ENCODE measurements at places on chromosomes 1 and 21. TPM values are rescaled to one million over a fixed set of nuclear protein-coding genes. Genes with fewer than 3 reads are reported as not detected.

The UBE2J2 gene
- 27.6 TPM for total RNA-seq

The SRSF10 gene
- 31.1 TPM for total RNA-seq

The GRHL3 gene
- total RNA-seq: 0.40 TPM

The NBPF26 gene
- 13.9 TPM for total RNA-seq

The FCN3 gene
- 101 TPM for total RNA-seq

The SLFNL1 gene
- not detected for total RNA-seq

The WNT2B gene
- total RNA-seq: 0.40 TPM

The MSH4 gene
- 0.08 TPM for total RNA-seq

The PACC1 gene
- total RNA-seq: 1.2 TPM

The RGS2 gene
- 3.0 TPM for total RNA-seq

The NPHS2 gene
- total RNA-seq: not detected

The NAV1 gene
- 4.6 TPM for total RNA-seq

- DNase-seq: no peak
Observed at GRCh38 chr1:205216588-205216987, 5.1 kb upstream of the DSTYK start.

GRCh38 chr1:27725374-27726172, at the start of gene FAM76A:
Gene FAM76A, plus strand, starts transcription at chr1:27725961. Its CDS starts 120 bp downstream, at chr1:27726081.
- peak; percentile 100 for DNase-seq

DNA sequence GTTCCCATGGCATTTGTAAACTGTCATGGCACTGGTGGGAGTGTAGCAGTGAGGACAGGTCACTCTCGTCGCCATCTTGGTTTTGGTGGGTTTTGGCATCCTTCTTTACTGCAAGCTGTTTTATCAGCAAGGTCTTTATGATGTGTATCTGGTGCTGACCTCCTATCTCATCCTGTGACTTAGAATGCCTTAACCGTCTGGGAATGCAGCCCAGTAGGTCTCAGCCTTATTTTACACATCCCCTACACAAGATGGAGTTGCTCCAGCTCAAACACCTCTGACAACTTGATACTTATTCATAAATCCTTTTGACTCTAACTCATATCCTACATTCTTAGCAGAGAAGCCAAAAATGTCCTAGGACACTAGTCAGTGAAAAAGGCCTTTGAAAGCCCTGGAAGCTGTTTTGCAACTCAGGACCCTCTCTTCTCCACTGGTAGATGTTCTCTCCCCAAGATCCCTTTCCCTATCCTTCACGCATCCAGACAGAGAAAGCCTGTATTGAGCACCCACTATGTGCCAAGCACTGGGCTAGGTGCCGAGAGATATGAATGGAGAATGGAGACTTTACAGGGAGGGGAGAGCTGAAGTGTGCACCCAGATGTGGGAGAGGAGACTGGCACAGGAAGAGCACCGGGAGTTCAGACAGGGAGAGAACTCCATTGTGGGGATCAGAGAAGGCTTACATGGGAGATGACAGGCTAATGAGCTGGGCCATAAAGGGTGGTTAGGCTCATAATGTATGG, 6.7 kb upstream of the CSRP1 start:
- no peak for DNase-seq

GRCh38 chr1:115116512-115116911, 27.2 kb upstream of the TSPAN2 start:
- DNase-seq: no peak

GRCh38 chr21:35164971-35165483, 115.9 kb upstream of the RUNX1 start:
- DNase-seq: no peak

DNA sequence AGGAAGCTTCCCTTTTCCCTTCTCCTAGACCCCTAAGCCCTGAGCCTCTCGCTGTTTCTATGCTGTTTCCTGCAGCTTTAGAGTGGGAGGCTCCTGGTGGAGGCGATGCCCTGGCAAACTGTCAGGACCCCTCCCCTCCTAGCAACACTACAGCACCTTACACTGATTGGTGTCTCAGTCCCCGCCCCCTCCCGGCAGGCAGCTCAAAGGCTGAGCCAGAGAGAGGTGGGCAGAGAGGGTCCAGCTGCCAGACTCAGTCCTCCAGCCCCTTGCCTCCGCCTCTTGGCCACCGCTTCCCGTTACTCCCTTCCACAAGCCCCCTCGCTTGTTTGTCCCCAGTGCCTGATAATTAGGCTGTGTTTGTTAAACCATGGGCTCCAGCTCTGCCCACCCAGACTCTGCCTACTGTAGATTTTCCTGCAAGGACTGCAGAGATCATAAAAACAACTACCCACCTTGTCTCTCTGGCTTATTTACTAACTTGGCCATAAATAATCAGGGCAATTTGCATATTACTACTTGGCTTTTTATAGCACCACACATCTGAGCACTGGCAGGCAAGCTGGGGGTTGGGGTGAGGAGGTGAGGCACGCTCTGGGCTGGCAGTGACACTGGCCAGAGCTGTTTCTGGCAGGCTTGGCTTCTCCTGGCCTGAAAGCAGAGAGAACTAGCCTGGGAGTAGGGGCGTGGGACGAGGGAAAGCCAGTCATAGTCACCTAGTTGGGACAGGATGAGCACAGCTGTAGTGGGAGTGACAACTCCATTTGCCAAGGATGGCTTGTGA, 107.5 kb downstream of the CSMD2 start:
- DNase-seq: no peak

GRCh38 chr1:93603601-93604000, 78.0 kb downstream of the BCAR3 start:
- DNase-seq: no peak

GRCh38 chr1:7229696-7230631, 444.7 kb downstream of the CAMTA1 start:
- DNase-seq: no peak

DNA sequence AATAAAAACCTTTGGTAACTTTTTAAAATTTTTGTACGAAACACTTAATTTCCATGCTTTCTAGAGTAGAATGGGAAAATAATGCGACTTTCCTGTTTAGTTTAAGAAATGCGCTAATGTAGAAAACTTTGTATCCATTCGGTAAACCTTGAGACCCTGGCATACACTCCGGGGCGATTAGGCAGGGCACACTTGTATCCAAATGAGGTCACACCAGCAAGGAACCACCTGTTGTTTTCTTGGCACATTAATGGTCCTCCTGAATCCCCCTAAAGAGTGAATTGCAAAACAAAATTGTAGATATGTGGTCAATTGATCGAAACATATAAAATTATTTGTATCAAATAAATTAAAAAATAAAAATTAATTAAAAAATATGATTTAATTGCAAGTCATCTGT, 25.2 kb downstream of the CHODL start:
- DNase-seq: no peak

GRCh38 chr1:231138236-231138635, 23.6 kb upstream of the TRIM67 start:
- no peak for DNase-seq

- DNase-seq: no peak
Observed at GRCh38 chr1:27795601-27796000, 22.6 kb downstream of the STX12 start.

DNA sequence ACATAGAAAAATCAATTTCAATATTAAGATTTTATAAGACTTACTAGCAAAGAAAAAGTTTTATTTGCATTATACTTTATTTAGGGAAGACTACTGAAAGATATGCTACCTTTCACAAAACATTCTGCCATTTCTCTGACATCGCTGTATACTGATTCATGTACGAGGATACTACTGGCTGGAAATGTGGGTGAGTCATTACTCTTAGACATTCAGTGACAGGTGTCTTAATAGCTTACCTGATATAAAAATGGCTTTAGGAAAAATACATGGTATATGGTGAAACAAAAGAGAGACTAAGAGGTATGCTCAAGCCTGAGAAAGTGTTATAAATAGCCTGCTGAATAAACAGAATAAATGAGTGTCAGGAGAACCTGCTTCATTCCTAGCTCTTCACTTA, 73.0 kb upstream of the EXO1 start:
- no peak for DNase-seq

GRCh38 chr1:229557913-229558414, 543 bp downstream of the ABCB10 start:
- DNase-seq: peak; percentile 67

DNA sequence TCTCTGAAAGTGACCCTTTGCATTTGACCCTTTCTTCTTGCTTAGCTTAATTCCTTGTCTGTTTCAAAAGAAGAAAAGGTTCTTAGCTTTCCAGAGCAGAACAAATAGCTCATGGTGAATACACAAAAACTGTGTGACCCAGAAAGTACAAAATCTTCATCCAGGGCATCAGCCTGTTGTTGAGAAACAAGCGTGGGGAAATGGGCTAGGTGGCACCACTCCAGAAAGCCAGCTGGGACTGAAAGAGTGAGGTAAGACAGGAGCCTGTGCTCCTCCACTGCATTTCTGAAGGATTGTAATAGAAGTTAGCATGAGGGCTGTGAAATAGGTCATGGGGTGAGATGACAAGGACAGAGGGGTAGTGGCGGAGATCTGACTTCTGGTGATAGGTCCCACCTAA, 45.8 kb downstream of the CYP2J2 start:
- peak; percentile 78 for DNase-seq

DNA sequence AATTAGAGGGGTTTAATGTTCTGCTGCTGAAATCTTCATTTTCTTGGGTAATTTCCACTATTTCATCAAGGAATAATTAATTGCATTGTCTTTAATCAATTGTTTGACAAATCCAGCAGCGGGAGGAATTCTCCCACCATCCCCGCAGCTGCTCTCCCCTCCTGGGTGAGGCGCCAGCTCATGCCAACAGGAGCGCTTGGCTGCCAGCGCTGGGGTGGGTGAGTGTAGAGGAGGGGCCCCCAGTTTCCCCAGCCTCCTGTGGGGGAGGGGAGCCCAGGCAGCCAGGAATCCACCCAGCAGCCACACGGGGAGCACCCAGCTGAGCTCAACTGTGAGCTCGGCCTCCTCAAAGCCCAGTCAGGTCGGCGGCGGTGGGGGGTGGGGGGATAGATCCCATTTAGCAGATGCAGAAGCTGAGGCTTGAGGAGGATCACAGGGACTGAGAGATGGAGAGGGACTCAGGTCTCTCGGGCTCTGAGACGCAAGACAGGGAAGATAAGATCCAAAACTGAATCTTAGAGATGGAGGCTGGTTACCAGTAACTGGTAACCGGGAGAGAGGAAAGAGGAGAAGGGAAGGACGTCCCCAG, 46.5 kb downstream of the FOXO6 start:
- no peak for DNase-seq

- no peak for DNase-seq
Observed at GRCh38 chr1:4002741-4003140, 102.7 kb upstream of the C1orf174 start.

DNA sequence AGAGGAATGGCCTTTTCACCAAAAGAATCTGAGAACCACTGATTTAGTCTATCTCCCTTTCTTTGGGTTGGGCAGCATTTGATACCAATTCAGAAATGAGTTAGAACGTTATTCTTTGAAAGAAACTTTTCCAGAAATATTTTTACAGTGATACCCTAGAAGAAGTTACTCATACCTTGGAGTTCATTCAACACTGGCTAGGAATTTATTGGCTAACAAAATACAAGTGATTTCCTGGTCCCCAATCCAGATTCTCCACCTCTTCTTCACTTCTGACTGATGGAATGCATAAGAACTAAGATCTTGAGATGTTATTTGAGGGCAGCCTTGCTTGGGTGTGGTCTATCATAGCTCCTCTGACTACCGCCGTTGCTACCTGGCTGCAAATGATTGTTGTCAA, 9.4 kb downstream of the C1orf162 start:
- no peak for DNase-seq

- DNase-seq: no peak
Observed at GRCh38 chr1:199522936-199523335, 504.6 kb upstream of the NR5A2 start.

DNA sequence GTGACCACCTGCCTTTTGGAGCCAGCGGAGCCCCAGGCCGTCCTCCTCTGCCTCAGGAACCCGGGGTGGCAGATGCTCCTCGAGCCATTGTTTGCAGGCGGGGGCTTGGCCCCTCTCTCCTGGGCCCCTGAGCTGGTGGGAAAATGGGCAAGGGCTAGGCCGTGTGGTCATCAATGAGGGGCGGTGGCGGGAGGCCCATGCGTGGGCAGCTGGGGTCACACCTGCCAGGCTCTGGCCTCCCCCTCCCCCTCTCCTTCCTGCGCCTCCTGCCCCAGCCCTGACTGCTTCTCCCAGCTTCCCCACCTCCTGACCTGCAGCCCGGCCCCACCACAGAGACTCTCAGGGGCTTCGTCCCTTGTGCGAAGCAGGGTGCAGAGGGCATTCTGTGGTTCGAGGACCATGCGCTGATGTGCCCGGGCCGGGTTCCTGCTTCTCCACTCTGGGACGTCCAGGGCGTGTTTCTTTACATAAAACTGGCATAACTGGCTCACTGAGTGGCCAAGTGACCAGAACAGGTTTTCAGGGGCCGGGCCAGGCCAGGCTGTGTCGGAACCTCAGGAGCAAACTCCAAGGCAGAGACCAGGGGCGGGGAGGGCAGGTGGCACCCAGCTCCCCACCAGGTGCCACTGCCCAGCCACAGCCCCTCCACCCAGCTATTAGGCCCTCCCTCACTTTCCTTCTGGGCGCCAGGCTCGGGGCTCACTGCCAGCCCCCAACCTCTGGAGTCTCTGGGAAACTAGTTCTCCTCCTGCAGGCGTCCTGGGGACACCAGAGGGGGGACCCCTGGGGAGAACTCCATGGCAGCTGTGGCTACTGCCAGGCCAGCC, 9.3 kb downstream of the SAMD11 start:
- no peak for DNase-seq

- no peak for DNase-seq
Observed at GRCh38 chr1:209222826-209223225, 360.7 kb upstream of the CAMK1G start.

DNA sequence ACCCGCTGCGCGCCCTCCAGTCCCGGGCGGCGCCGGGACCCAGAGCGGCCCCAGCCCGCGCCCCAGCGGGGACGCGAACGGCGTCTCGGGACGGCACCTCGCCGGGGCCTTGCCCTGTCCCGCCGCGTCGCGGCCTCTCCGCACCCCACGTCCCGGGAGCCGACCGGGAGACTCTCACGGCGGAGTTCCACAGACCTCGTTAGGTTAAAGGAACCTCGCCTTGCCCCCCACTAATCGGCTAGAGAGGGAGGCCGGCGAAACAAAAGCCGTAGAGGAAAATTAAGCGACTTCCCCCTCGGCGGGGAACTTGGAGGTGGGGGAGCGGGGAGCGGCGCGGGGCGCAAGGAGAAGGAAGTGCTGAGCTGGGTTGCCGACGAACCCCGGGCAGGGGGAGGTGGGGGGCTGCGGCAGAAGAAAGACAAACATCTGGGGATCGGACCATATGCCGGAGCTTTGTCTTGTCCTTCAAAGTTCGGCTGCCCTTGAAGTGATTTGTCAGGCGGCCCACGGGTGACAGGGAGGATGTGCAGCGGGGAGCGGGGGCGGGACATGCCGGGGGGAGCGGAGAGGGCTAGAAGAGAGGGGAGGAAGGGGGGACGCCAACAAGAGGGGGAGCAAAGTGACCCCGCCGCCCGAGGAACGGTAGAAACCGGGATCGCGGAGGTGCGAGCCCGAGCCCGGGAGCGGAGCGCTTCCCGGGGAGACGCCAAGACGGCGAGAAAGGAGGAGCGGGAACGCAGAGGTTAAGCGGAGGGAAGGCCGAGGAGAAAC, 120.0 kb upstream of the RRP15 start:
- DNase-seq: no peak

GRCh38 chr1:110341872-110342331, 2.7 kb downstream of the RBM15 start:
- no peak for DNase-seq
